ENCODE measurements at places on chromosomes 13 and 19.

- DNase-seq, result no peak
These were observed 136.8 kb downstream of the DCT start for GRCh38 chr13:94342436-94343242.

- peak; percentile 42 for DNase-seq
These were observed at the start of gene PLPPR2 for GRCh38 chr19:11355160-11356073. Gene PLPPR2, plus strand, starts transcription at chr19:11355432. Its CDS starts 2,242 bp downstream, at chr19:11357674.

- peak; percentile 29 for DNase-seq
These were observed 31.2 kb downstream of the TMPRSS9 start for GRCh38 chr19:2391118-2391725.

GRCh38 chr13:24625870-24626849 lies 54.0 kb upstream of the ATP12A start:
- peak; percentile 36 for DNase-seq

GRCh38 chr19:55284405-55285058 lies 735 bp downstream of the BRSK1 start:
- no peak for DNase-seq

- DNase-seq, result no peak
These were observed 8.0 kb upstream of the ZNF358 start for GRCh38 chr19:7507884-7508283.

GRCh38 chr13:51760592-51760991 lies 43.4 kb downstream of the DHRS12 start:
- DNase-seq, result no peak

- no peak for DNase-seq
These were observed 19.2 kb upstream of the ZNF331 start for GRCh38 chr19:53518716-53519115.

- no peak for DNase-seq
These were observed 347.9 kb downstream of the FGF9 start for GRCh38 chr13:22018836-22019210.

DNA sequence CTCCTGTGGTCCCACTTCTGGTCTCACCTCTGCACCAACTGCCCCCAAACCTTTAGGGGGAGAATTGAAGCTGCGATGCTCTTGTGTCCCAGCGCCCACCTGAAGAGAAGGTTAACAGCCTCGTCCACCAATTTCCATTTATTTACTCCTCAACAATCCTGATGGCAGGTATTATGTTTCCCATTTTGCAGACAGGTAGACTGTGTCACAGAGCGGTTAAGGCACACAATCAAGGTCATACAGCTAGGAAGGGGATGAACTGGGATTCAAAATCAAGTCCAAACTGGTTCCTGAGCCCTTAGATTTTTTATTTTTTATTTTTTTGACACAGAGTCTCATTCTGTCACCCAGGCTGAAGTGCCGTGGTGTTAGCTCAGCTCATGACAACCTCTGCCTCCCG lies 6.2 kb downstream of the DNASE2 start:
- no peak for DNase-seq

DNA sequence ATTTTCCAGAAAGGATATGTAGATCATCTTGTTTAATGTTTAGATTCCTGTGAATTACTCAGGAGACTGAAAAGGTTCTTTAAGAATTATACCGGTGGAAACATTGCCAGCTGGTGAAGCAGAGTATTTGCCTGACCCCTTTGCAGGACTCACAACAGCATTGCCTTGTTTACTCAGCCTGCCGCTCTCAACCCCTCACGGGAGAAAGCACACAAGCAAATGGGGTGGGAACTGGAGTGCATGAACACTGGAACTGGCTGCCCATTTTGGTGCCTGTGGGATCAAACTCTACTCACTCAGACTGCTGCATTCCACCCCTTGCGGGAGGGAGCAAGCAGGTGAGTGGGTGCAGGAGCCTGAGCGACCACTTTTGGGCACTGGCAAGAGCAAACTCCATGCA lies 804.7 kb upstream of the SLITRK1 start:
- no peak for DNase-seq

- DNase-seq, result peak; percentile 41
These were observed at the start of gene PHLDB3 for GRCh38 chr19:43504426-43505185. Gene PHLDB3, minus strand, starts transcription at chr19:43504746. Its CDS starts 628 bp downstream, at chr19:43504118.

- no peak for DNase-seq
These were observed 392.1 kb downstream of the MYO16 start for GRCh38 chr13:109021558-109021957.

GRCh38 chr13:103386341-103386740 lies 320.1 kb upstream of the SLC10A2 start:
- DNase-seq, result no peak

- DNase-seq, result peak; percentile 64
These were observed 58.7 kb upstream of the PABPC3 start for GRCh38 chr13:25037057-25037813.

DNA sequence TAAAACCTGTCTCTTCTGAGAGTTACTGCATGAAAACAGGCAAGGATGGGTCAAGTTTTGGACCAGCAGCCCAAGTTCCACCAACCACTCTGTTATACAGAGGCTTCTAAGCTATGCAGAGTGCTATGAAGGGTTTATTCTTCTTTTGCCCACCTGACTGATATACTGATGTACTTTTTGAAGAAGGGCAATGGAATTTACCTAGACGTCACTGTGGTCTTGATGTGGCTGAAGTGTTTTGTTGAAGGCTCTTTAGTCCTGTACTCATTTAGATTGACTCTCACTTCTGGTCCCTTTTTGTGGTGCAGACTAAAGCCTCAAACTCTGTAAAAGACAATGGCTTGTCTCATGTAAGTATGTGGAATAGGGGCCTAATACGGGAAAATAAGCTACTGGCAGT lies 92.0 kb downstream of the DGKH start:
- no peak for DNase-seq

DNA sequence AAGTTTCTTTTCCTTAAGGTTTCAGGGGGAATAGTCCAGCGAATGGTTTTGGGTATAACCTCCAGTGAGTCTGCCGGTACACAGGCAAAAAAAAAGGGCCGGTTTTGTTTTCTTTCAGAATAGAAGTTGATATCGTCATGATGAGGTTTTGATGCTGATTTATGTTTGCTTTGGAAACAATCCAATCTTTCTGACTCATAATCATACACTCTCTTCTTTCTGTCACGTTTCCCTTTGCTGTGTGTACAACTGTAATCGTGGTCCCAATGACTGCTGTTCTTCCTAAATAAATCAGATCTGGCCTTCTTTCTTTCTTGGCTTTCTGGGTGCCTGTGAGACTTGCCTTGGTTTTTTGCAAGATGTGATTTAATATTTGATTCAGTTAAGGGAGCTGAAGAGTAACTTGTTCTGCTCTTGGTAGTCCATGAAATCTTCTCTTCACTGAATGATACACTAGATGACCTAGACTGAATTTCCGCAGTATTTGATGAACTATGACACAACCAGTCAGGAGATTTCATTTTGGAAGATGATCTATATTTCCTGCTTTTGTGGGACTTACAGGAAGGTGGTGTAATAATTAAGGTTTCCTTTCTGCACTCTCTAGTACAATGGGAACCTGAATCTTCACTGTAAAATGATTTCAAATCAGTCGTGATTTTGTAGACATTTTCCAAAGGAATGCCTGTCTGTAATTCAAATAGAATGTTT lies 34.9 kb upstream of the METTL21C start:
- DNase-seq, result no peak

DNA sequence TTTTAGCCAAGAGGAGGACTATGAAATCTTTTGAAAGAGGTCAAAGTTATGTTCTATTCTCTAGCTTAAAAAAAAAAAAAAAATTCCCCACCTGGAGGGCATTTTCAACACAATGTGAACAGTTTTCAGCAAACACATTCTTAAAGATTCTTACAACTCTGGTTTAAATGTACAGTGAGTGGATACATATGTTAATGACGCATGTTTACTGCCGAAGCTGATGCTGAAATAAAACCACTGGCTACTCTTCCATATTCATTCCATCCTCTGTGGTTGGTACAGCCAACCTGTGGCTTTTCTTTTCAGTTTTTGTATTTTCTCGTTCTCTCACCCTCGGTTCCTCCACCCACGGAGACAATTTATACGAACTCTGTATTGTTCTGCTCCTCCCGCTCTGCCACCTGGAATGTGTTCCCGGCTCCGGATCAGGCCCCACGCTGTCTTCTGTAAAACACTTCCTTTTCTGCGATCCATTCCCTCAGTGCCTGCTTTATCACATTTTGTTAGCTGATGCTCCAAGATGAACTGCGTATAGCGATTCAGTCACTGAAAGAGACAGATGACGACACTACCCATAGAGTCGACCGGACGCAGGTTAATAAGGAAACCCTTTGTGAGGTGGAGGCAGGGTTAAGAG lies 466.4 kb upstream of the ARGLU1 start:
- no peak for DNase-seq

DNA sequence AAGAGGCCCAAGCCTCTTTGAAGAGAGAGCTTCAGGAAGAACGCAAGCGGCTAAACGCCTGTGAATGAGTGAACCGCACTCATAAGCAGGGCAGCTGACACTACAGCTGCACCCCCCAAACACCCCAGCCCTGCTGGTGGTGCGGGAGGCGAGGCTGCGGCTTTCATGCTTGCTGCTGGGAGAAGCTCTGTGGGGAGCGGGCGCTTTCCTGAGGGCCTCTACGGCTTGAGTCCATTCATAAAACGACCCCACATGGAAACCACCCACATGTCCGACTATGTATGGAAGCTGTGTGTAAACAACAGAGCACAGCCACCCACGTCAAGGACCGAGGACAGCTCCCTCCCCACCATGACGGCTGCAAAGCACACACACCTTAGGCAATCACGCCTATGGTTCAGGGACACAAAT lies 5.5 kb downstream of the AP3D1 start:
- no peak for DNase-seq

DNA sequence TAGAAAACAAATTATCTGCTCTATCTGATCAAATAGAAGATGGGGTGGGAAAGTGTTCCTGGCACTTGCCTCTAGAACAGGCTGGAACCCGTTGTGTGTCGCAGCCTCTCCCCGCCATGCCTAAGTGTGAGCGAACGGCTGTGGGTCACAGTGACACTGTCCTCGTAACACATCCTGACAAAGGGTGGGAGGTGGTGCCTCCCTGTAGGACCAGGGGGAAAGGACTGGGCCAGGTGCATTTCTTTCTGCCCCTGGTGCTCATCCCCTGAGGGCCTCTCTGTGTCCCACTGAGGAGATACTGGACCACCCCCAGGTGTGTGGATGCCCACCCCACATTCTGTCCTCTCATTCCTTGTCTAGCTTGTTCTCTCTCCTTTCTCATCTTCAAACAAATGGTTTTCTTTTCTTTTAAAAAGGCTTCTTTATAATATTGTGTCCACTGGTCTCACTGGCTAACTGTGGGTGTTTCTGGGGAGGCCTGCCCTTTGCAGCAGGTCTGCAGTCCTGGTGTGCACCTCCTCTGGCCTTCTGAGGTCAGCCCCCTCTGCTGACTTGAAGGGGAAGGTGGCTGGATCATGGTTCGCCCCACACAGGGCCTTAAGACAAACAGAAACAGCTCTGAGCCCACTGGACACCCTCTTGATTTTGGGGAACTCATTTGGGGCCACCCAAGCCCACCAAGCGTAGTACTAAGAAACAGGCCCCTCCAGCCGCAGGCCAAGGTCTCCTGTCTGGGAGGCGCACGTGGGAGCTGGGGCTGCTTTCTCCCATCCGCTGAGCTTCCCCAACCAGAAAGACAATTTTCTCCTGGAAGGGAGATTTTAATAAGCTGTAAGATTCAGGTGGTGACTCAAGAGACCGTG lies 152.5 kb upstream of the SOX1 start:
- no peak for DNase-seq

DNA sequence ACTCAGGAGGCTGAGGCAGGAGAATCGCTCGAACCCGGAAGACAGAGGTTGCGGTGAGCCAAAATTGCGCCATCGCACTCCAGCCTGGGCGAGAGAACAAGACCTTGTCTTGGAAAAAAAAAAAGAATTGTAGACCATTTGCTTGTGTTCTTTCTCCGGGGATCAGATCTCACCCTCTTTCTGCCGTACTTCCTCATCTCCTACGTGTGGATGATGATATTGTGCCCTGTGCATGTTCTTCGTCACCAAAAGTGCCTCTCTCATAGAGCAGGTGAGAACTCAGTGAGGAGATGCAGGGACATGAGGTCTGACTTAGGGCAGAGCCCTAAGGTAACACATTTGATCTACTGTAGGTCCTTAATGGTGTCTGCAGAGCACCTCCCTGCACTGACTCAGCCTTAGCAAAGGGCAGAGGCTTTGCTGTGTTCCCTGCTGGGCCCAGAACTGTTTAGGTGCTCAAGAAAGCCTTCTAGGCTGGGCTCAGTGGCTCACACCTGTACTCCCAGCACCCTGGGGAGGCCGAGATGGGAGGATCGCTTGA lies 1.3 kb downstream of the APOC2 start:
- no peak for DNase-seq

- no peak for DNase-seq
These were observed 4.2 kb downstream of the SUGP1 start for GRCh38 chr19:19316082-19316481.

- DNase-seq, result no peak
These were observed 1.4 kb downstream of the HNRNPUL1 start for GRCh38 chr19:41265395-41266153.

- DNase-seq, result no peak
These were observed 75.6 kb upstream of the RFC3 start for GRCh38 chr13:33742321-33742720.

- no peak for DNase-seq
These were observed 105.7 kb upstream of the SLC15A1 start for GRCh38 chr13:98858191-98858590.

Data from NCI-H526 treated with DMSO at 0.1 percent for 48 hours (cell line).